AG04450 (cell line): ENCODE measurements at places on chromosomes 4 and X.

DNA sequence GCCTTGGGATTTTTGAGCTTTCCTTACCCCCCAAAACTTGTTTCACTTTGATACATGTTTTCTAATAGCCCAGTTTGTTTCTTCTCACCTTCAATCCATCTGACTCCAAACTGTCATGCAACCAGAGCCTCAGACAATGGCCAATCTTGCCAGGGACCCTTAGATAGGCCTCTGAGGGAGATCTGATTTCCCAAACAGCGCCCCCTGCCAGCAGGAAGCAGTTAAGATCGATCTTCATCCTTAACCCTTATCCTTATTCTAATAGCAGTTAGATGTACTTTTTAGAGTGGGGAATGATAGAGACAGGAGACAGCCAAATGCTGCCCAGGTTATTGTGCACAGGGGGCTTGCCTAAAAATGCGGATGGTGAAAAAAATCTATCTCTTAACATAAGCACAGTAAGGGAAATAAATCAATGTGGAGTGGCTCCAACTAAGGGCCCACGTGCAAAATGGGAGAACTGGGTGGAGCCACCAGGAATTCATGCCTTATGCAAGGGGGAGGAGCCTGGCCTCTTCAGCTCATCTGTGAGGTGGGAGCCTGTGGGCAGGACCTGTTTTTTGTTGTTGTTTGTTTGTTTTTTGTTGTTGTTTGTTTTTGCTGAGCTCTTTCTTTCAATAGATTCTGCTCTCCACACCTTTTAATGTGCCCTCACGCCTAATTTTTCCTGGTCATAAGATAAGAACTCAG is 833.6 kb upstream of the AGA start:
- no peak for DNase-seq

- no peak for DNase-seq
Observed at GRCh38 chr4:184641451-184641850, 7.8 kb downstream of the CASP3 start.

DNA sequence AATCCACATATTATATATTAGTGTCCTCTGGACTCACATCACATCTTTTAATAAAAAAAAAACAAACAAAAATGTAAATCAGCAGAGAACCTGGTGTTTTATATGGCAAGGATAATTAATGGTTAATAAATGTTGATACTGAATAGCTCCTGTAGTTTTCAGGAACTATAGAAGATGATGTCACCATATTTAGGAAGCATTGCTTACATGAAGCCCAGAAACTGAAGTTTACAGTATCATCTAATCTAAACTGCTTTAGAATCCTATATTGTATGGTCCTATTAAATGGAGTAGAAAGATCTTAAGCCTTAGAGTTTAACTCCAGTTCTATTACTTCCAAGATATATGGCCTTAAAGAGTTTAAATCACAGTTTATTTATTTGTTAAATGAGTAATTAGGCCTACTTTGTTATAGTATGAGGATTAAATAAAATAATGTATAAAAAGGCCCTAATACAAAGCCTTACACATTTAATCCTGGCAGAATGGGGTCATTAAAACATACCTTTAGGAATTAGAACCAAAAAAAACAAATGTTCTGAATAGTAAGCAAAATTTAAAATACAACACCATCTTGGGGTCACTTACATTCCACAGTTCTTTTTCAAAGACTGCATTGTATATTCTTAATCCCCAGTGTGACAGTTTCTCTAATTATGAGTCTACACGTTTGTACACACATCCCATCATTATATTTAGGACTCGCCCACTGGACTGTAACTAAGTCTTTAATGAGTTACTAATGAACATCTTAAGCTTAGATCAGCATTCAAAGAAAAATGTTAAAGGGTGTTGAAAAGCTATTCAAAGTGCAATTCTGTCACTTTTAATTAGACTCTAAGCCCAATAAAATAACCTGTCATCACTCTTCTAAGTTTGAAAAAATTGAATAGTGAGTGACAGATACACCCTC is 305.9 kb downstream of the ADGRL3 start:
- DNase-seq = no peak

DNA sequence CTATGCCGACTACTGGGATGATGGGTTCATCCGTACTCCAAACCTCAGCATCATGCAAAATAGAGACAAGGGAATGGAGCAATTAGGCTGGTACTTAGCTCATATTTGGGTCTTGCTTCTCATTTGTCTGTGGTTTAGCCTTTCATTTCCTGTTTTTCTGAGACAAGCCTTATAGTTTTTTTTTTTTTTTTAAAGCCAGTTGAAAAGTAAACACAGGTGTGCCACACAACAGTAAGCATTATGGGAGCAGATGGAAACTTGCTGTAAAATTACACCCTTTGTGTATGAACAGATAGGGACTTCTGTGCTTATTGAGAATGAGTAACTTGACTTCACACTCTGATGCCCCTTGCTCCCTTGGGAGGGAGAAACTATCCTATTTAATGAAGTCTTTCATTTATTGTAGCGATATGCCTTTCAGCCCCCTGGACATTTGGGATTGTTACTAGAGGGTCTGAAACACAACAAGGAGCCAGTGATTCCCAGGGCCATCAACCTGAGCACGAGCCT is 13.7 kb downstream of the RASSF6 start:
- DNase-seq = no peak

DNA sequence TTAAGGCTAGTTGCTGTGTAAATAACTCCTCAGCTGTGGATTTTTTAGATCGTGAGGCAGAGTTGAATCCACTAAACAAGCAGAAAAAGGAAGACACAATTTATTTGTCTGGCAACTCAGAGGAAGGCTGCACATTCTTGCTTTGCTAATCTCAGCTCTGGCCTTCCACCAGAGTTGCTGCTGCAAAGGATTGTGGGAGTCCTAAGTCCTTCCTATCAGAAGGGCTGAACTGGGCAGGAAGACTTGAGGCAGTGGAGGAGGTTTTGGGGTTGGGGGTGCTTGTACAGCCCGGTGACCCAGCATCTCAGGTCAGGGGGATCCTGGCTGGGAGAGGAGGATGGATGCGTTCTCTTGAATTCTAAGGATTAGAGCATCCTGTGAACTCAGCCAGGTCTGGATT is 11.0 kb upstream of the VSIG1 start:
- peak; percentile 3 for DNase-seq

- DNase-seq = no peak
Observed at GRCh38 chrX:1784773-1785172, 169.9 kb downstream of the ASMT start.

DNA sequence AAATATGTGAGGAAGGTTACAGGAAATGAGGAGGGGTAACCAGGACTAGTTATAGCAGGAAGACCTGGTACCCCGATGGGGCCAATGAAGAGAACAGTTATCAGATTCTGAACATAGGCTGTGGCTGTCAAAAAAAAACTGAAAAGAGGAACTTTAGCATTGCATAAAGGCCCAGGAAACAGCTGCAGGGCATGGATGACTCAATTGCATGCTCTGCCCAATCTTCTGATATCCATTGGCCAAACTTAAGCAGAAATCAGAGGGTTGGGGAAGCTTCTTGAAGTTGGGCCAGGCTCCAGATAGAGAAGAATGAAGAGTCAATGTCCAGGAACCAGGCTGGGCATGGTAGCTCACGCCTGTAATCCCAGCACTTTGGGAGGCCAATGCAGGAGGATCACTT is 1222.4 kb upstream of the PRKX start:
- DNase-seq = no peak

DNA sequence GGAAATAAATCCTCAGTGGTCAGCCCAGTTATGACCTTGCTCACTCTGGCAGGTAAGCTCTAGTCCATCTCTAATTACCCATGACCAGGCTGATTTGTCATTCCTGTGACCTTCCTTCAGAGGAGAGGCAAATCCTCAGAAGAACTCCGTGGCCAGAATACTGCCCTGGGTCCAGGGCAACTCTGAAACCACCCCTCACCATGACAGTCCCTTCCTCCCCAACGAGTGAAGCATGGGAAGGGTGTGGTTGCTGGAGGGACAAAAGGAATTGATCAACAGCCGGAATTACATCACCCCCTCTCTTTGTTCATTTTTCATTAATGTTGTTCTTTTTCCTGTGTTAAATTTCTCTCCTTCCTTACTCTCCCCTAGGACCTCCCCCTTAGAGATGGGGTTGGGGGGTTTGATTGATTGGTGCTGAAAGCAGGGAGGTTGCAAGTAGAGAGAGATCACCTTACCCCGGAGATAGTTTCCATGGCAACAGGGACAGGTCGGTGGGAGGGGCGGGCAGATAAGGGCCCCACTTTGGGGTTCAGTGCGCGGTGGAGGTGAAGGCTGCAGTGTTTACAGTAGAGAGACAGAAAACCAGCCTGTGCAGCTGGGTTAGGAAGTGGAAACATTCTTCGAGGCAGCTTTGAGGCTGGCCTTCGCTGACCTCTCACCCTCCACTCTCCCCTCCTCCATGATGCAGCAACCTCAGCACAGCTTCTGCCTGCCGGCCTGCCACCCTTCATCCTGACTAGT is 647.4 kb downstream of the BCOR start:
- DNase-seq = no peak

- DNase-seq = no peak
Observed at GRCh38 chr4:174324236-174324635, 40.5 kb downstream of the CEP44 start.

DNA sequence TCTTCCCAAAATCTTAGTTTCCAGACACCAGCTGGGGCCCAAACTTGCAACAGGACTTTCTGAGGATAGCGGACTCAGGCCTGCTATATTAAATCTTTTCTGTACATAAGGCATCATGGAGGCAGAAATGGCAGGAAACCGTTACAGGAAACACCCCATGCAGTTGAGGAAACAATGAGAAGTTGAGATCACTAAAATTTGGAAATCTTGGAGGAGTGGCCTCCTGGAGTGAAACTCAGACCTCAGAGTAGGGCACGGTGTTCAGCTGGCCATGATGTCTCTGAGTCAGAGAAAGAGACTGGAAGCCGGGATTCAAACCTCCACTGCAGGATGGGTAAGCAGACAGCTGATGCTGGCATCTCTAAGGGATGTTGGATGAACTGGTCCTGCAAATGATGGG is 372.6 kb upstream of the CTSO start:
- no peak for DNase-seq

DNA sequence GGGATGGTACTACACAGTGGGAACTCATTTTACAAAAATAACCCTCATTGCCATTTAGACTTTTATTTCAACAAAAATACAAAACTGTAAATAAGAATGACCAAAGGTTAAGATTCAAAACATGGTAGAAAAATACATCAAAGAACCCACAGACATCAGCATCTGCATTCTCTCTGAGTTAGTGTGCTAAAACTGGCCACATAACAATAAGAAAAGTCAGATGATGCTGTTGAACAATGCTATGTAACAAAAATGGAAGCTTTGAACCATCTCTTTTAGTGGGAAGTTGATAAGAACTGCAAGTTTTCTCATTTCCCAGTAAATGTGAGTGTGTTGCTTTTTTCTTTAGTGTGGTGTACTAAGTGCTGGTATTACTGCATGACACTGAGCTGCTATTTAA is 888.4 kb upstream of the EPHA5 start:
- DNase-seq = no peak

DNA sequence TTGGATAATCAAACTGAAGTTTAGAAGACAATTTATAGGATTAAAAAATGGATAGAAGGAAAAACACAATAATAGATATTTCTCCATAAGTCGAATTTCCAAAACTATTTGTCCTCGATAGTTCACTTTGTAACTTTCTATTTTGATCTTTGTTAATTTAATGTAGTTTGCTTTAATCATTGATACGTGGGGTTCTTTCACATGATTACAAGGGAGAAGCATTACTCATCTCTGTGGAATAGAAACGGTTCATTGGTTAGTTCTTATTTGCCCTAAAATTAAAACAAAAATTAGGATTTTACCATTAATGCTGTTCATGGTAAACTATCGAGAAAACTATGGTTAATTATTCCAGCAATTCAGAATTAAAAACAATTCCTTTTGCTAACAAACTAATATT is 2.1 kb downstream of the TET2 start:
- no peak for DNase-seq

- DNase-seq = no peak
Observed at GRCh38 chr4:183867247-183867646, 37.9 kb upstream of the STOX2 start.

DNA sequence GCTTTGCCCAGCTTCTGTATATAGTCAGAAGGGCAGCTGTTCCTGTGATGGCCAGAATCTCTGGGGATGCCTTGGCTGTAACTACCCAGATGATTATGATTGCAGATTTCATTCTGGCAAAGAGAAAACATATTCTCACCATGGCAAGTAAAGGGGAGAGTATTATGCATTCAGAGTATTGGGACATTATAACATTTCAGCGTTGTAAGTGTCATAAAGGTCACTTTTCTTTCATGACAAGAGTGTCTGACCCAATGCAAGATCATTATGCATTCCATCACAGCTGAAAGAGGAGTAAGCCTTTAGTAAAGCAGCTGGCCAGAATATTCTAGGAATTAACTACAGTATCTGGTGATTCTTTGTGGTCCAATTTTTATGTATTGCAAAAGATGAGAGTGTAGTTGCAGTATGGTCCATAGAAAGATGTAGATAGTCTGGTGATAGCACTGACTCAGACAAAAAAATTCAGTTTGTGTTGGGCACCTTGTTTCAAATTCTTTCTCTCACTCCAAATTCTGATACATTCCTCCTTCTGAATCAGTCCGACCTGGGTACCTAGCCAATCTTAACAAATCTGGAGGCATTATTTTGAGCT is 2366.3 kb downstream of the PCDH7 start:
- DNase-seq = no peak

- no peak for DNase-seq
Observed at GRCh38 chrX:44003975-44004374, 30.8 kb upstream of the NDP start.

- no peak for DNase-seq
Observed at GRCh38 chr4:92100975-92101374, 202.8 kb upstream of the GRID2 start.

GRCh38 chrX:155028129-155028528 is 1.5 kb downstream of the FUNDC2 start:
- no peak for DNase-seq

GRCh38 chr4:180341926-180342325 is 1901.3 kb upstream of the TENM3 start:
- no peak for DNase-seq

GRCh38 chr4:161573836-161574235 is 590.0 kb downstream of the FSTL5 start:
- DNase-seq = no peak

- no peak for DNase-seq
Observed at GRCh38 chr4:58809366-58809765, 1699.2 kb upstream of the IGFBP7 start.

DNA sequence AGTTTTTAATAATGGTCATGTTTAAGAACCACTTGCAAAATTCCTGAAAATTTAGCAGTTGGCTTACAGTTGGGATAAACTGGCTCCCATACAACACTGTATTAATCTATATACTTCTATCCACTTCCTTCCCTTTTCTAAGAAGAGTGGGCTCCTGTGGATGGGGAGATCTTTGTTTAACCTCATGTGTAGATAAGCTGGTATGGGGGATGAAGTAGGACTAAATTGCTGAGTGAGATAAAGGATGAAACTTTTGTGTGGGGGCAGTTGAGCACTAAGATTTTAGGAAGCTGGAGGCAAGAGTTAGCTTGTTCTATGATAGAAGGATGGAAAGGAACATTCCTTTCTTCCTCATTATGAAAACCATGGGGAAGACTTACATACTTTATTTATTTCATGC is 54.6 kb upstream of the ATP8A1 start:
- DNase-seq = no peak
